WERI-Rb-1 (cell line): ENCODE measurements at places on chromosomes 12 and 14.
A peak's percentile ranks its signal among the peaks of the same experiment; 100 is the strongest.

DNA sequence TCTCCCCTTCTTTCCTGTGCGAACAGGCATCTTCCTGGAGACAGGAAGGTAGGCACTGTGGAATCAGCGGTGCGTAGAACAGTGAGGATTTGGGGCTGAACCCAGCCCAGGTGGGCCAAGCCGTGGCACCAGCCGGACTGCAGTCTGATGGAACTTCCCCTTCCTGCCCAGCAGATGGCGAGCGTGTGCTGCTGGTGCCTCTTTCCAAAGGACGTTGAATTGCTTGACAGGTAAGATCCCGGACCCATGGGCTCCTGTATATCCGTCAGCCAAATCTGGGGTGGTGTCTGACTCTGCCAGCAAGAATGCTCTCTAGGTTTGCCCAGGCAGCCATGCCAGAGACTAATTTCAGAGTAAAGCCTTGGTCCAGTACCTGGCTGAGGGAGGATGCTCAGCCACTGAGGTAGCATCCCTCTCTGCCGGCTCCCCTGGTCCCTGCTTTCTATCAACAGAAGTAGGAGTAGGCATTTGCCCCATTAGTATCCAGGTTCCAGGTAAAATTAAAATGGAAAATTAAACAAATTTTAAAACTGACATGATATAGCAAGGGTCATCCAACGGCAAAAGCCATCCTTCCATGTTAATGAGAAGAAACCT is 21.1 kb upstream of the KCNA5 start:
- peak; percentile 52 for DNase-seq

- no peak for DNase-seq
Measured at GRCh38 chr12:117344716-117345115, 16.7 kb downstream of the NOS1 start.

DNA sequence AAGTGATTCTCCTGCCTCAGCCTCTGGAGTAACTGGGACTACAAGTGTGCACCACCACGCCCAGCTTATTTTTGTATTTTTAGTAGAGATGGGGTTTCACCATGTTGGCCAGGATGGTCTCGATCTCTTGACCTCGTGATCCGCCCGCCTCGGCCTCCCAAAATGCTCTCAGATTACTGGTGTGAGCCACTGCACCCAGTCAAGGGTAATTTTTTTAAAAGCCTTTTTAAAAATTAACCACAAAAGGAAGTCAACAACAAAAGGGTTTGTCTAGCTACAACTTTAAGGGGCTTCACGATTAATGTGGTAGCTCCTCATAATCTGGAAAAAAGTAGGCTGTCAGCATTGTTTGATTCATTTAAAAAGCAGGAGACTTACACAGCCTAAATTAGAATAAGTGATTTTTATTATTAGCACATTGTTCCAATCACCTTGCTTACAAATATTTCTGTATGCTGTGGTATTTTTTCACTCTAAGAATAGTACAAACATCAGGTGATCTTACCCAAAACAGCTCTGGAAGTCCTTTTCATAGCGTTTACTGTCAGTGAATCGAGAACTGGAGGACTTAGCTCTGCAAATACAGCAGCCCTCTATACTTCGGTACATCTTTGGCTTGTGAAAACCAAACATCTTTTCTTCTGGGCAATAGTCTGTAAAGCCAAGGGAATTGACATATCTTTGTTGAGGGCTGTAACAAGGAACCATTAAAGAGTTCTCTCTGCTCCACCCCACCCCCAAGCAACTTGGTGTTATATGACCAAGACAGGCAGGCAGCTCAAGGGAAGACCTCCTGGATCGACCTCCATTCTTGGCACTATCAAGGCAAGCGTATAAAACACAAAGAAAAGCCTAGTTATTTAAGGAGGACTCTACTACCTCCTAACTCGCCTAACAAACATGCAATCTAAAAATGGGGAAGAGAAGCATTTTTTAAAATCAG is 28.1 kb downstream of the SINHCAF start:
- no peak for DNase-seq

- peak; percentile 38 for DNase-seq
Measured at GRCh38 chr12:30796313-30796780, 41.6 kb upstream of the CAPRIN2 start.

- no peak for DNase-seq
Measured at GRCh38 chr12:89038831-89039512, 313.3 kb downstream of the DUSP6 start.

- DNase-seq = no peak
Measured at GRCh38 chr12:90290980-90291975, 582.6 kb upstream of the ATP2B1 start.

DNA sequence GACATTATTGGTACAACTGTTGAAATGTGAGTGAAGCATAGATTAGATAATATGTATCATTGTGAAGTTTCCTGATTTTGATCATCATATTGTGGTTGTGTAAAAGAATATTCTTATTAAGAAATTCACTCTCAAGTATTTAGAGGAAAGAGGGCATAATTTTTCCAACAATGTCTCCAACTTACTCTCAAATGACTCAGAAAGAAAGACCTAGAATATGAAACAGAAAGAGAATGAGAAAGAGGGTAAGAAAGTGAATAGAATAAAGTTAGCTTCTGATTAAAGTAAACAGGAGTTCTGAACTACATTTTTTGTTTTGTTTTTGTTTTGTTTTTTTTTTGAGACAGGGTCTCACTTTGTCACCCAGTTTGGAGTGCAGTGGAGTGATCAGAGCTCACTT is 123.0 kb downstream of the CPNE8 start:
- no peak for DNase-seq

DNA sequence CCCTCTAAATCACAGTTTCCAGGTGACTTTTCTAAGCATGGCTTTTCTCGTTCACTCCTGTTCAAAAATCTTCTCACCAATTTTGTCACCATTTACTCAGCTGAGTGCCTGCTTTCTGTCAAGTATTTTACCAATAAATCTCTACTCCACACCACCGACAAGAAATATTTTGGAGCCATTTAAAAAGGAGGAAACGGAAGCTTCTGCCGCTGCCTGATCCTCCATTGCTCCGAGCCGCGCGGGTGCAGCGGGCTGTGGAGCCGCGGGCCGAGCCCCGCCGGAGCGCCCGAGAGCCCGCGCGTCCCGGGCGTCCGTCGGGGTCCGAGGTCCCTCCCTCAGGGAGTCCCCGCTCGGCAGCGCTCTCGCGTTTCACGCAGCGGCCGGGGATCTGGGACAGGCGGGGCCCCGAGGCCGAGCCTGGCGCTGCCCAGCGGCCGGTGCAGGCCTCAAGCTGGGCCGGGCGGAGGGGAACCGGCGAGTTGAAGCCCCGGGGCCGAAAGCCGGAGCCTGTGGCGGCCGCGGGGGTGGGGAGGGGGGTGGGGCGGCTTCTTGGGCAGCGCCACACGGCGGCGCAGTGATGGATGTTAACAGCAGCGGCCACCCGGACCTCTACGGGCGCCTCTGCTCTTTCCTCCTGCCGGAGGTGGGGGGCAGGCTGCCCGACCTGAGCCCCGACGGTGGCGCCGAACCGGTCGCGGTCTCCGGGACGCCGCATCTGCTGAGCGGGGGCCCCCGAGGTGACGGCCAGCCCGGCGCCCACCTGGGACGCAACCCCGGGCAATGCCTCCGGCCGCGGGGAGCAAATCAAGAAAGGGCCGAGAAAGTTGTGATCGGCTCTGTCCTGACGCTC is 1.1 kb upstream of the HEBP1 start:
- DNase-seq = peak; percentile 75

DNA sequence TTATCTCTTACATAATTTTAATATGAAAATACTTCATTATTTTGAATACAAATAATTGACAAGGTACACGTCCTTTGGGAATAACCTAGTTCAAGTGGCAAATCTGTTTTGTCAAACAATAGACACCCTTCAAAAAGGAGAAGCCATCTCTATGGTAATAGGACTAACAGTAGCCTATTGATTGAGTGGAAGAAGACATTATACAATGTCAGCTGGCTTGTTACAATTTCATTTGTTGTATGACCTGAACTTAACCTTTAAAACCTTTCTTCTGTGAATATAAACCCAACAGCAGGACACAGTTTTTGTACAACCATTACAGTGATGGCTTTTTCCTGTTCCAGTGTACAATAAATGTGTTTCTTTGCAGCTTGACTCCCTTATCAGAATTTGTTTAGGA is 8.1 kb downstream of the TMEM260 start:
- no peak for DNase-seq
